ENCODE measurements at places on chromosomes 4 and X.

- no peak for DNase-seq
Measured at GRCh38 chr4:8329859-8330761, 60.6 kb downstream of the HTRA3 start.

DNA sequence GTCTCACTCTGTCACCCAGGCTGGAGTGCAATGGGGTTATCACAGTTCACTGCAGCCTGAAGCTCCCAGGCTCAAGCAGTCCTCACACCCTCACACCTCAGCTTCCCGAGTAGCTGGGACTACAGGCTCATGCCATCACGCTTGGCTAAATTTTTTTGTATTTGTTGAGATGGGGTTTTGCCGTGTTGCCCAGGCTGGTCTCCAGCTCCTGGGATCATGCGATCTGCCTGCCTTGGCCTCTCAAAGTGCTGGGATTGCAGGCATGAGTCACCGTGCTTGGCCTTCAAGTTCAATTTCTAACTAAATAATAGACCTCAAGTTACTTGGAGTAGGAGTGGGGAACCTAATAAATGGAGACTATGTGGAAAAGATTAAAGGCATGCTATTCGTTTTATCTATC lies 48.9 kb downstream of the MND1 start:
- no peak for DNase-seq

DNA sequence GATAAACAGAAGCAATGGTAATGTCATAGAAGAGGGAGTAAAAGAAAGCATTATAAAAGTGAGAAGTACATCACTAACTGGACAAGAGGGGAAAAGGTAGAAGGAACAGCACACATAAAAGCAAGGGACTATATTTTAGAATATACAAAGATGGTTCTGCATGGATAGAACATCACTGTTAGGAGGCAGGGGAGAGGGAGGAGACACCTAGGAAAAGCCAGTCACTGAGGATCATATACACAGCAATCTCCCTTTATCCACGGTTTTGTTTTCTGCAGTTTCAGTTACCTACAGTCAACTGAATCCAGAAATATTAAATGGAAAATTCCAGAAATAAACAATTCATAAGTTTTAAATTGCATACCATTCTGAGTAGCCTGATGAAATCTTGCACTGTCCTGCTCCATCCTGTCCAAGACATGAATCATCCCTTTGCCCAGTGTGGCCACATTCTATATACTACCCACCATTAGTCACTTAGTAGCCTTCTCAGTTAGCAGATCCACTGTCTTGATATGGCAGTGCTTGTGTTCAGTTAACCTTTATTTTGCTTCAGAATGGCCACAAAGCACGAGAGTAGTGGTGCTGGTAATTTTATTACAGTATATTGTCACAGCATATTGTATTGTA lies 74.2 kb downstream of the PPA2 start:
- DNase-seq = no peak

DNA sequence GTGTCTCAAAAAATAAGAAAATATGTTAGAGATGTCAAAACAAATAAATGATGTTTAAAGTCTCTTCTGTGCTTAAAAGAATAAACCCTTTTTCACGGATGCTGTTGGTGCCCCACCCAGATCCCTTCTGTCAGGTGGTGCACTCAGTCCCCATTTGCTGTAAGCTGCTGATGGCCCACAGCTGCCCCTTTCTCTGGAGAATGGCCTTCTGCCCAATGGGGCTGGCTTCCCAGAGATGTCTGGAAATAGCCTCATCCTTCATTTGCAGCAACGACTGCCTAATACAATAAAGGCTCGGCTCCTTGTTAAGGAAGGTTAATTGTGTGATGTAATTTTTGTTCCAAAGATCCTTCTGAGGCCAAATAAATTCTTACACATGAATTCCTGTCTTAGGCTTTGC lies 31.8 kb downstream of the ETNPPL start:
- no peak for DNase-seq

- no peak for DNase-seq
Measured at GRCh38 chr4:89099471-89099870, 11.9 kb upstream of the TIGD2 start.
